ENCODE measurements at places on chromosomes 2 and 18.

GRCh38 chr18:63141778-63142176 is 177.8 kb downstream of the BCL2 start:
- H3K27ac ChIP-seq, result no peak overlapping the region
- H3K4me3 ChIP-seq, result no peak overlapping the region
- DNase-seq, result no peak
- no peaks in the 10 kb centered on the region for H3K36me3 ChIP-seq
- no peaks in the 10 kb centered on the region for H3K27me3 ChIP-seq

GRCh38 chr2:109376796-109377495 is 236.8 kb downstream of the SEPTIN10 start:
- peaks cover 31% of the 10 kb centered on the region for H3K36me3 ChIP-seq
- no peak overlapping the region for H3K4me3 ChIP-seq
- DNase-seq, result no peak

- H3K27me3 ChIP-seq, result no peaks in the 10 kb centered on the region
- no peak overlapping the region for H3K4me3 ChIP-seq
- H3K4me1 ChIP-seq, result no peaks in the 10 kb centered on the region
These were observed 567.3 kb upstream of the DSEL start for GRCh38 chr18:68083776-68084175.

DNA sequence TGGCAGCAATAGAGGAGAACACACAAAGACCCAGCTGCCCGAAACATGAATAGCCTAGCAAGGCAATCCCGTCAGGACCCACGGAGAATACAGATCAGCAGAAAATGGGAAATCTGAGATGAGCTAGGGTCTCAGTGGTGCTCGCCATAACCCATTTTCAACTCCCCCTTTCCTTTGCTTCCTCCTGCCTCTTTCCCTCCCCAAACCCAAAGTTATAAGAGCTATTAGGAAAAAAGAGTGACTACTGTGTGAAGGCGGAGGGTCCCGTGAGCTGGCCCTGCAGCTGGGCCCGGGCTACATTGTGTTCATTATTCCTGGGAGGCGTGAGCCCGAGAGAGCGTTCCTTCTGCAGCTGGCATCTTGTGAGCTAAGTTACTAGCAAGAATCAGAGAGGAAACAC is 118.4 kb downstream of the PID1 start:
- H3K27ac ChIP-seq, result no peak overlapping the region
- no peak overlapping the region for H3K4me3 ChIP-seq
- H3K4me1 ChIP-seq, result peaks cover 7% of the 10 kb centered on the region
- H3K36me3 ChIP-seq, result peaks cover 12% of the 10 kb centered on the region
- DNase-seq, result no peak

DNA sequence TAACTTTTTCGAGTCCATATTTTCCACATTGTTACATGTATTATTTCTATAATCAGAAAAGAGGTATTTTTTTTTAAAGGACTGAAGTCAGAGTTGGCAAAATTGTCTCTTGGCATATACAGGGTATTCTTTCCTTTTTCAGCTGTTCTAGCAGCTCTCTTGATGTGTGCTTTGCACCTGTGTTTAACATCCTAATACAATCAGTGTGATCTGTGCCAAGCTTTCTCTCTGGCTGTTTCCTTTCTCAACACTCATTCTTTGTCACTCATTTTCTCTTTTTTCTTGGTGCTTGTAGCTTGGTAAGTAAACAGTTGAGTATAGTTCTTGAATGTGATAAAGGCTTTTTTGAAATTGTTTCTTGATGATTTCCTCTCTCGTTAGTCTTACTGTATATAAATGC is 9.2 kb downstream of the RNMT start:
- H3K27ac ChIP-seq, result no peak overlapping the region
- H3K4me1 ChIP-seq, result peaks cover 2% of the 10 kb centered on the region
- no peak overlapping the region for H3K4me3 ChIP-seq
- H3K36me3 ChIP-seq, result peaks cover 35% of the 10 kb centered on the region
- no peak for DNase-seq
- no peaks in the 10 kb centered on the region for H3K27me3 ChIP-seq

DNA sequence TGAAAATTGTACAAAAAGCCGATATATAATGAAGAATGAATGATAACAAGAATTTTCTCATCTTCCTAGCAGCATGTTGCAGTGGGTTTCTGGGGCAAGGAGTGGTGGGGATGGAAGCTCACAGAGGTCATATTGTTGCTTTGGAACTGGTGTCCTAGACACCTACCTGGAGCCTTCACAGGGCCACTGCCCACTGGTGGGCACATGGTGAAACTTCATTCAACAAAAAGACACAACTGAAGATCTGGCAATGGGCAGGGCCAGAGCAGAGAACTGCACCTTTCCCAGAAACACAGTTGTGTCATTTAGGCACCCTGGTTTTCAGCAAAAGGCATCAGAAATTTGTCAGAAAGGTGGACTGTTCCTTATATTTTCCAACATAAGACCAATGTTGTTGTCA is 115.3 kb downstream of the FHOD3 start:
- H3K4me1 ChIP-seq, result no peaks in the 10 kb centered on the region
- no peak overlapping the region for H3K4me3 ChIP-seq
- DNase-seq, result no peak

DNA sequence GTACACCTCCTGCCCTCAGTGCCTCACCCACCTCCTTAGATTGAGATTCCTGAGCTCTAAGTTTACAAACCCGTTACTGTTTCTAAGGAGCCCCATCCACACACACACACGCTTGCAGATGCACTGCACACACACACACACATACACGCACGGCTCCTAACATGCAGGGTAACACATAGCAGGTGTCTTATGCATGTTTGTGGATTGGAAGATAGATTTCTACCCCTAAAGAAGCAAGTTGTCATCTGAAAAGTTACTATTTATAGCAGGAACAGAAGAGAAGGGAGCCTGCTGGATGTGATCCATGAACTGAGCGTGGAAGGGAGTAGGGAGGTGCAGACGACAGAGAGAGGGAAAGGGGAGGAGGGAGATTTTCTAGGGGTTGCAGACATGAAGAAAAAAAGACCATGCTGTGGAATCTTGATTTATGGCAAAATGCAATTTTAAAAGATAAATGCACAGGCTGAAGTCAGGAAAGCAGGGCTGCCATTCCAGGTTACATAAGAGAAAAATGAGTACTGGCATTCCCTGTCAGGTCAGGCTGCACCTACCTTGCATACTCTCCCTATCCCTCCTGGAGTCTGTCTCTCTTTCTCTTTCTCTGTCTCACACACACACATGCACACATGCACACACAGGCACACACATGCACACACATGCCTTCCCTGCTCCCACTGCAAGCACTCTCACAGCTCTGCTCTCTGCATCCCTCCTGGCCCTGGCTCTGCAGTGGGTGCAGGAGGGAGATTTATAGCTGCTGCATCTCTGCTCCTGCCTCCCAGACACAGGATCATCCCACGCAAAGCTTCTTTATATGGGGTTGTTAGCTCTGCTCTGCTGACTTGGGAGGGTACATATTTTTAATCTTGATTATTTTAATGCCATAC is 192.6 kb upstream of the MYT1L start:
- no peak for DNase-seq
- H3K27me3 ChIP-seq, result no peaks in the 10 kb centered on the region
- H3K36me3 ChIP-seq, result no peaks in the 10 kb centered on the region
- H3K4me3 ChIP-seq, result no peak overlapping the region
- no peaks in the 10 kb centered on the region for H3K4me1 ChIP-seq
- H3K27ac ChIP-seq, result no peak overlapping the region

- peaks cover 34% of the 10 kb centered on the region for H3K36me3 ChIP-seq
- no peaks in the 10 kb centered on the region for H3K27me3 ChIP-seq
- H3K4me1 ChIP-seq, result peaks cover 3% of the 10 kb centered on the region
- H3K4me3 ChIP-seq, result no peak overlapping the region
These were observed 54.6 kb downstream of the PIKFYVE start for GRCh38 chr2:208320686-208321085.

GRCh38 chr18:23437357-23438045 is 15.6 kb upstream of the RIOK3 start:
- H3K27me3 ChIP-seq, result no peaks in the 10 kb centered on the region
- H3K4me1 ChIP-seq, result no peaks in the 10 kb centered on the region
- peak overlapping the region; percentile 95 for H3K4me3 ChIP-seq
- DNase-seq, result peak; percentile 88

DNA sequence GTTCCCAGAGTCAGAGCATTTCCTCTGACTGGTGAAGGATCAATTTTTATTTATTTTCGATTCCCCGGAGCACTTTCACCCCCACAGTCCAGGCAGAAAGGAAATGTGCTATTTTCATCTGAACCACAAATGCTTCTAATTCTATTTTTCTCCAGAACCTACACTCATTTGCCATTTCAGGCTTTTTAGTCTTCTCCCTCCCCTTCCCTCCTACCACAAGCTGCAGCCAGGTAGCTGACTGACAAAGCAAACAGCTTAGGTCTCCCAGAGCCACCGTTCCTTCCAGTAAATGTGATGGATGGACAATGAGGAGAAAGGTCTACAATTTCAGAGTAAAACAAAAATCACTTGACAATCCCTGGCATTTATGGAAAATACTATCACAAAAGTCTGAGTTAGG is 76.9 kb downstream of the KLF7 start:
- H3K4me3 ChIP-seq, result no peak overlapping the region
- no peaks in the 10 kb centered on the region for H3K27me3 ChIP-seq
- DNase-seq, result no peak
- H3K4me1 ChIP-seq, result peaks cover 38% of the 10 kb centered on the region

GRCh38 chr2:223598994-223599639 is 3.0 kb downstream of the SCG2 start:
- H3K27me3 ChIP-seq, result no peaks in the 10 kb centered on the region
- H3K27ac ChIP-seq, result peak overlapping the region; percentile 21
- no peak overlapping the region for H3K4me3 ChIP-seq
- no peaks in the 10 kb centered on the region for H3K36me3 ChIP-seq
- no peak for DNase-seq

GRCh38 chr2:138023976-138024375 is 59.7 kb downstream of the HNMT start:
- H3K36me3 ChIP-seq, result no peaks in the 10 kb centered on the region
- DNase-seq, result no peak
- no peak overlapping the region for H3K27ac ChIP-seq
- H3K4me3 ChIP-seq, result no peak overlapping the region
- H3K27me3 ChIP-seq, result no peaks in the 10 kb centered on the region
- peaks cover 7% of the 10 kb centered on the region for H3K4me1 ChIP-seq

DNA sequence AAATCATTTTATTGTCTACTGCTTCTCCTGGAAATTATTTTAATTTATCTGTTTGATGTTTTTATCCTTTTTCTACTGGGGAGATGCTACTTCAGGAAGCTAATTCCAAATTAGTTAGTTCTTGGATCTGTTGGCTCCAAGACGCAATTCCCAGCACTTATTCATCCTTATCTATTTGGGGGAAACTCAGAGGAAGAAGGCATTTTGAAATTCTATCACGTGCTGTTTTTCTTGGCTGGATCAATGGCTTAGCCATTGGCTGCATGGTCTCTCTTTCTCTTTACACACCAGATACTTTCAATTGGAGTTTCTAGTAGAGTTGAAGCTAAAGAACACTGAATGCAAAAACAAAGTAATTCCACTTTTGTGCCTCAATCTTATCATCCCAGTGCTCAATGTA is 98.3 kb downstream of the RAPGEF4 start:
- DNase-seq, result no peak
- no peaks in the 10 kb centered on the region for H3K36me3 ChIP-seq
- no peaks in the 10 kb centered on the region for H3K4me1 ChIP-seq
- H3K27me3 ChIP-seq, result no peaks in the 10 kb centered on the region

DNA sequence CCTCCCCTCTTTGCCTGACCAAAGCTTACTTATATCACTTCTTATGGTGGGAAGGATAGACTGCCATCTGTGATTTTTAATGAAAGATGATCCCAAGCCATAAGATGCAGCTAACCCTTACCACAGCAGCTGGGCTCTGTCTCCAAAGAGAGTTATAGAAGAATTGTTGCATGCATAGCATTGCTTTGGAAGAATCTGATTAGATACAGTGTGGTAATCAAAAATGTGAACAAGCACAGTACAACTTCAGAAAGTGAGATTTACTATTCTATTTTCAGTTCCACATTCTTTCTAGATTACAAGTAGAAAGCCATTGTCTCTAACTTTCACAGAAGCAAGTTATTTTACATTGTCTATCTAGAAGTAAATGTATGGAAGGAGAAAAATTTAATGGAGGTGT is 129.0 kb upstream of the ACVR2A start:
- no peak overlapping the region for H3K4me3 ChIP-seq
- no peak overlapping the region for H3K27ac ChIP-seq
- H3K27me3 ChIP-seq, result no peaks in the 10 kb centered on the region
- no peaks in the 10 kb centered on the region for H3K36me3 ChIP-seq
- no peaks in the 10 kb centered on the region for H3K4me1 ChIP-seq
- no peak for DNase-seq

DNA sequence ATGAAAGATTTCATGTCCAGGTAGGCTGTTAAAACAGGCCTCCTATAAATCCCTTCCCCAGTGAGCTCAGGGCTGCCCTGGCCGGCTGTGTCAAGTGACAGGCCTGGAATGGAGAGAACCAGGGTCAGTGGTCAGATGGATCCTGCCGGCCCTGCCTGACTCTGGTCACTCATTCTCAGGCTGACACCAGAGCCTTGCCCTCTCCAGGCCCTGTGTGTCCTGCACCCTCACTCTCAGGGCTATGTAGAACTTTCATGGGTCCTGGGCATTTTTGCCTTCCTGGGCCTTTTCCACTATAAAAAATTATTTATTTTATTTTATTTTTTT is 82.0 kb upstream of the RGPD5 start:
- no peaks in the 10 kb centered on the region for H3K27me3 ChIP-seq
- no peak overlapping the region for H3K4me3 ChIP-seq
- no peak for DNase-seq
- no peaks in the 10 kb centered on the region for H3K36me3 ChIP-seq
